Cerebellum (tissue), 4 donors: ENCODE measurements at places on chromosomes 16 and 17.

DNA sequence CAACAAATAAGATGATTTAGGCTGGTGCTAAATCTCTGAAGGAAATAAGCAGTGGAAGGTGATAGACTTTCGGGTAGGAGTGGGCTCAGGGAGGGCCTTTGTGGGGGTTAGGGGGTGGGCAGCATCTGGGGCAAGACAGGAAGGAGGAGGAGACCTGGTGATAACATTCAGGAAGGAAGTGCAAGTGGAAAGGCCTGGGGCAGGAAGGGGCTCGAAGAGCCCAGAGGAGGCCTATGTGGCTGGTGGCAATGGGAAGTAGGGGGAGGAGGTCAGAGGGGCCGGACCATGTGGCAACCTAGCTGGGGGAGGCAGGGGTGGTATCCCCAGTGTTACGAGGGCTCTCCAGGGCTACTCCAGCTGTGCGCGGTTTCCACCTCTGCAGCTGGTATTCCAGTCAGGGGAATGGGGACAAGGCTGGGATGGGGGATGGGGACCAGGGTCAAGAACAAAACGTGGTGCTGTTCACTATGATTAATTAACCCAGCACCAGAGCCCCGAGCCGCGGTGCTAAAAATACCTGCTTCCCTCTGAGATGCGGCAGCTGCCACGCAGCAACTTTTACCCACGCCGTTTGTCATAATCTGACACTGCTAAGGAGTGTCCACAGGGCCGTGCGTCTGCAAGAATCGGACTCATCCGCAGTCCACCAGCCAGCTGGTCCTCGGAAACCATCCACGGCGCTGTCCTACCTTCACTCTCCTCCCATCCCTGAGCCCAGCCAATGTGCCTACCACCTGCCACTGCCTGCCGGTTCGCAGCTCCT is 5.2 kb upstream of the CCDC182 start:
- peak; percentile 17 for DNase-seq

- DNase-seq = no peak
Measured at GRCh38 chr17:50475362-50475761, 3.3 kb upstream of the RSAD1 start.

GRCh38 chr17:36089339-36089865 is 541 bp downstream of the CCL3 start:
- no peak for DNase-seq

GRCh38 chr17:28807925-28808634 is 34.5 kb downstream of the FAM222B start:
- peak; percentile 43 for DNase-seq

- no peak for DNase-seq
Measured at GRCh38 chr17:6870841-6871240, 39.3 kb upstream of the TEKT1 start.

DNA sequence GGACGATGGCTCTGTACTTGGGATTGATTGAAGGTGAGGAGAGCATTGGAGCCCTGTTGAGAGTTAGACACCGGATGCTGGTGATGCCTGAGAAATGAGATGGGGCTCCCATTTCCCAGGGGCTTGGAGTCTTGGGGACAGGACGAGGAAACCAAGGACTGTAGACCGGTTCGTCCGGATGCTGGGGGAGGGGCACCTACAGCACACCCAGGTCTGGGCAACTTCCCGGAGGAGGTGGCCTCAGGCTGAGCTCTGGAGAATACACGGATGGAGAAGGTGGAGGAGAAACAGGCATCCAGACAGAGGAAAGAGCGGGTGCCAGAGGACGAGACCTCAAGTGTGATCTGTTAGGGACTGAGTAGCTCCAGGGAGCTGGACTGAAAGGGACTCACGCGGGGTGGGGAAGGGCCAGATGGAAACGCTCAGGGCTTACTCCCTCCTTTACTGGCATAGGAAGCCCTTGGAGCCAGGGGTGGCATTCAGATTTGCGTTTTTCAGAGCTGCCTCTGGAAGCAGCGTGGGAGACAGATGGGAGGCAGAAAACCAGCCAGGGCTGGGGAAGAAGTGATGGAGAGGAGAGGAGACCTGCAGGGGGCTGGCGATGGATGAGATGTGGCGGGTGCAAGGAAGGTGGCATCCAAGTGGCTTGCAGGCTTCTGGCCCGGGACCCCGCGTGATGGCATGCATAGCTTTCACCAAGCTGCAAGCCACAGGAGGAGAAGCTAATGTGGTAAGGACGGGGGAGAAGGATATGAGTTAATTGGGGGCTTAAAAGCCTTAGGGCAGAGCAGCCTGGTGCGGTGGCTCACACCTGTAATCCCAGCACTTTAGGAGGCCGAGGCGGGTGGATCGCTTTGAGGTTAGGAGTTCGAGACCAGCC is 8.3 kb downstream of the C1QTNF1 start:
- DNase-seq = no peak

- DNase-seq = no peak
Measured at GRCh38 chr17:70709596-70709995, 540.3 kb downstream of the KCNJ2 start.

- DNase-seq = no peak
Measured at GRCh38 chr17:70357190-70357589, 187.9 kb downstream of the KCNJ2 start.
